ENCODE measurements at places on chromosomes 2 and 18.

GRCh38 chr2:131093696-131094462, 619 bp upstream of the FAM168B start:
- DNase-seq = no peak

DNA sequence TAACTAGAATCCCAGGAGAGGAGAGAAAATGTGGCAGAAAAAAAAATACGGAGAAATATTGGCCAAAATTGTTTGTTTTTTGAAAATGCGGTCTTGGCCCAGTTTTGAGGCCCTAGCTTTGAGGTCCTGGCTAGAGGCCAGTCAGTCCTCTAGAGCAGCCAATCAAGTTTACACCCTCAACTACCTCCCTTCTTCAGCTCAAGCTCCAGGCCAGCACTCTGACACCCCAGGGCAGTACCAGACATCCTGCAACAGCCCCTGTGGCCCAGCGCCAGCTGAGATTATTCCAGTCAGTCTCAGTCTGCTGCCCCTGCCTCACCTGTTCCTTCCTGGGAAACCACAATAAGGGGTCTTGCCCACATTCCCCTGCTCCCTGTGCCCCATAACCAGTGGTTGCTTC, 107.7 kb downstream of the UGGT1 start:
- no peak for DNase-seq

DNA sequence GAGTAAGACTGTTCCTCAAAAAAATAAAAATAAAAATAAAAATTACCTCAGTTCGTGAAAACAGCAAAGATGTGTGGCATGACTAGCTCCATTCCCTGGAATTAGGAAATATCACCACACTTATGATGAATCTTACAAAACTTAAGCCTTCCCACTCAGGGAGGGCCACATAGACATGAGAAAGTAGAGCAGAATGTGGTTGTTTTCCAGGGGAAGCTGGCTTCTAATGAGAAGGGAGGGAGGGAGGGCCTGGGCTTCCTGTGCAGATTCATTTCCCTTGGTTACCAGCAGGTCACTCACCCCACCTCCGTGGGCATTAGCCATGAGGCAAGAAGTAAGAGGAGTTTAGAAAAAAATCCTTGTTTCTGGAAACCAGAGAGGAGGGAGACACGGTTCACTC, 95.9 kb upstream of the RMDN2 start:
- peak; percentile 89 for DNase-seq

- DNase-seq = peak; percentile 12
Observed at GRCh38 chr18:67766930-67767329, 250.4 kb upstream of the DSEL start.

DNA sequence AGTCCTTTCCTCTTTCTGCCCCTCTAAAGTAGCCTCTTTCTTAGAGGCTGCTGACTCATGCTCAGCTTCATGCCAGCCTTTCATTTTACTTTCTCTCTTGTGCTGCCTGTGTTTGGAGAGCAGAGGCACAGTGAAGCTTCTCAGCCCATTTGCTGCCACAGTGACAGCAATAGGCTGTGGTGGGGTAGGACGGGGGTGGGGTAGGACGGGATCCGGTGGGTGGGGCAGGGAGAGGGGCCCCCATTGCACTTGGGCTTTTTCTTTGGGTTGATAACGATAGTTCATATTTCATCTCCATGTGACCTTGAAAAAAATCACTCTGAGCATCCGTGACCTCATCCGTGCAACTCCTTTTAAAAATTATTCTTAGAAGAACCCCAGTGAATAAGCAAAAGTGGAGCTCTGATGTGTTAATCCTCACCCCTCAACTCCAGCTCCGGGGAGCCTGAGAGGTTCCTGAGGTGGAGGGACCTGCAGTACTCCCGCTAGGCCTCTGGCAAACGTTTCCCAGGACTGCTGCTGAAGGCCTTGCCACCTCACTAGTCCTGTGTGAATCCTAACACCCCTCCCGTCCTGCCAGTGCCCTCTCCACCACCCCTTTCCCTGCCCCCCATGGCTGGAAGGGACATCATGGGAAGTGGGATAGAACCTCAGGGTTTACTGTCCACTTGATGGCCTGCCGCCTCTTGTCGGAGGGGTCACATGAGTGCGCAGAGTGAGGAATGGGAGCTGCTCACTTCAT, 70.8 kb downstream of the INPP4A start:
- no peak for DNase-seq

GRCh38 chr2:143524559-143525401, 395.6 kb downstream of the ARHGAP15 start:
- no peak for DNase-seq

- no peak for DNase-seq
Observed at GRCh38 chr2:190184460-190184859, 121.9 kb upstream of the MSTN start.

GRCh38 chr2:113025737-113026136, 20.5 kb downstream of the IL36A start:
- no peak for DNase-seq

GRCh38 chr18:27413495-27414401, 228.6 kb upstream of the CHST9 start:
- DNase-seq = peak; percentile 96

GRCh38 chr2:145802133-145802532, 1282.2 kb upstream of the ZEB2 start:
- no peak for DNase-seq

GRCh38 chr2:27303093-27304025, 4.9 kb downstream of the UCN start:
- peak; percentile 59 for DNase-seq

- no peak for DNase-seq
Observed at GRCh38 chr2:145283131-145283530, 763.2 kb upstream of the ZEB2 start.

DNA sequence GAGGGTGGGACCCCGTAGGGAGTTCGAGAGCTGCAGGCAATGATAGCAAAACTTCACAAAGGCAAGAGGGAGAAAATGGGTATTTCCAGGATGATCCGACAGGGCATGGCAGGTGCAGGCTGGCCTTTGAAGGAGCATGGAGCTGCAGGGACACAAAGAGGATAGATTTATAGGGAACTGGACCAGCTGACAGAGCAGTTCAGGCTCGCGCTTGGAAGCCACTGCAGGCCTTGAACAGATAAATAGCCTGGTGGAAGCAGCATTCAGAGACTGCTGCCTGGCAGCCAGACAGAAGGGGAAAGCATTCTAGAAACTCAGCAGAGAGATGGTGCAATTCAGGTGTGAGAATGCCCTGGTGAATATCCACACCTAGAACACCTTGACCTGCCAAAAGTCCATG, 29.3 kb upstream of the CREG2 start:
- DNase-seq = no peak

DNA sequence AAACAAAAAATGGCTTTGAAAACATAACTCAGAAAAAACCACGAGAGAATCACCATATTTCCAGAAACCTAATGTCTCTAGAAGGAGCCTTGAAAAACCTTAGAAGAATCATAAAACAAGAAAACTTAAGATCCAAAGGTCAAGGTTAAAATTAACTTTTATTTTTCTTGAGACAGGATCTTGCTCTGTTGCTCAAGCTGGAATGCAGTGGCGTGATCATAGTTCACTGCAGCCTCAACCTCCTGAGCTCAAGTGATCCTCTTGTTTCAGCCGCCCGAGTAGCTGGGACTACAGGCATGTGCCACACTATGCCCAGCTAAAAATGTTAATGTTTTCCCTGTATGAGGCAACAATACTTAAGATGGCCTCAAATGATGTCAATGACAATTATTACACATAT, 254.2 kb upstream of the SESTD1 start:
- DNase-seq = no peak

DNA sequence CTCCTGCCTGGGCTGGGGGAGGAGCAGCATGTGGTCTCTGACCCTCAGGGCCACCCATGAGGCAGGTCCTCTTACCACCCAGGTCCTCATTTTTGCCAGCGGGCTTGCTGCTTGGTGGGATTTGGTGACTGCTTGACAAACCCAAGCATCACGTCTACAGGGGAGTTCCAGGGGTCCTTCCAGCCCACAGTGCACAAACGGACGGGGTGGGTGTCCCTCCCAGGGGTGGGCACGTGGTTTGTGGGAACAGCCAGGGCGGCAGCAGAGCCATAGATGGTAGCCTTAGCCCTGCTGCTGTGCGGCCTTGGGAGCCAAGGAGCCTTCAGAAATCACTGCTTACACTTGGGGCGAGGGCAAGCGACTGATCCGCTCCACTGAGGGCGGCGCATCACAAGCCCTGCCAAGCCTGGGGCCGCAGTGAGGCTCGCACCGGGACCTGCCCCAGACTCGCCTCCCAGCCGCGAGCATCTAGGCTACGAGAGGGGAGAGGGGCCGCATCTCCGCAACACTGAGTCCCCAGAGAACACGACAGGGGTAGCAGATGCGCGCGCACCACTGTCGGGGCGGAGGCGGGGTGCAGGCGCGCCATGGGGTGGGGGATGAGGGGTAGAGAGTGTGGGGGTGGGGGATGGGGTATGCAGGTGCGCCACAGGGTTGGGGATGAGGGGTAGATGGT, 36.9 kb downstream of the SNED1 start:
- no peak for DNase-seq

GRCh38 chr18:13525381-13526029, 200.9 kb downstream of the FAM210A start:
- DNase-seq = no peak

- no peak for DNase-seq
Observed at GRCh38 chr2:234134496-234134895, 84.0 kb downstream of the SPP2 start.

- no peak for DNase-seq
Observed at GRCh38 chr2:196511258-196512168, 128.0 kb upstream of the CCDC150 start.

DNA sequence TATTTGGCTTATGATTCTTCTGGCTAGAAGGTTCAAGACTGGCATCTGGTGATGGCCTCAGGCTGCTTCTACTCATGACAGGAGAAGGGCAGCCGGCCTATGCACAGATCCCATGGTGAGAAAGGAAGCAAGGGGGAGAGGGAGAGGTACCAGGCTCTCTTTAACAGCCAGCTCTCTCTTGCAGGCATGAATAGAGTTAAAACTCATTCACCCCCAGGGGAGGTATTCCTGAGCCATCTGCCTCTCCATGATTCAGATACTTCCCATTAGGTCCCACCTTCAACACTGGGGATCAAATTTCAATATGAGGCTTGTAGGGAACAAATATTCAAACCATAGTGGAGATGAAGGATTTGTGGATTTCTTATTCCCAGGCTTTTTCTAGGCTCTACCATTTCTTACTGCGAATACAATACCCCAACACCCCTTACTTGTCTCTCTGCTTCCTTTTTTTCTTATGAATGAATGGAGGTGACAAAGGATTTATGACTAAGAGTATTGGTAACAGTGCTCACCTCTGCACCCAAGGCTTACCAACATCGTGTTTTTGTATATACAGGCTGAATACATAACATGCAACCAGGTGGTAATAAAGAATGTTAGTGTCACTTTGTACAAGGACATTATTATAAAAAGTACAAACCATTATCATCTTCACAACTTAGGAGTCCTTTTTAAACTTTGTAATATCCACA, 454.6 kb upstream of the TRIB2 start:
- DNase-seq = no peak

DNA sequence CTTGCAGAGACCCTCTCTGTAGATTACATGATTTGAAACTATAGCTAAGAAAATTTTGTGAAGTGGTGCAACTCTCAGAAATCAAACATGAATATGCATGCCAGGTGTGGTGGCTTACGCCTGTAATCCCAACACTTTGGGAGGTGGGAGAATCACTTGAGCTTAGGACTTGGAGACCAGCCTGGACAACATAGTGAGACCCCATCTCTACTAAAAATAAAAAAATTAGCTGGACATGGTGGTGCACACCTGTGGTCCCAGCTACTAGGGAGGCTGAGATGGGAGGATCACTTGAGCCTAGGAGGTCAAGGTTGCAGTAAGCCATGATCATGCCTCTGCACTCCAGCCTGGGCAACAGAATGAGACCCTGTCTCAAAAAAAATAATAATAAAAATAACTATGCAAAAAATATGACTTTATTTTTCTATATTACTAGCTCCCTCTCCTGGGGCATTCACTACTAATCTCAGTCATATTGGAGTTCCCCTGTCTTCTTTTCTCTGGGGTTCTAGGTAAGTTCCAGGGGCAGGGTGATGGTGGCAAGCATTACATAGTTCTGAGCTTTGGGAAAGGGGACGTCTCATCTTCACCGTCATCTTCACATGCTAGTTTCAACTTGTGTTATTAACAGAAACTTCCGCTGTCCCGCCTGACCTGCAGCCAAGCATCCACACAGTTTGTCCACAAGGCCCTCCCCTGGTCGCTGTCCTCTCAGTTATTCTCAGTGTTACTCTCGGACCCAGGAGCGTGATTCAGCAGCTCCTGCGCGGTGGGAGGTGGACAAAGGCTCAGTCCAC, 96.8 kb upstream of the MBOAT2 start:
- no peak for DNase-seq

- no peak for DNase-seq
Observed at GRCh38 chr2:234945339-234945873, 6.4 kb upstream of the SH3BP4 start.

DNA sequence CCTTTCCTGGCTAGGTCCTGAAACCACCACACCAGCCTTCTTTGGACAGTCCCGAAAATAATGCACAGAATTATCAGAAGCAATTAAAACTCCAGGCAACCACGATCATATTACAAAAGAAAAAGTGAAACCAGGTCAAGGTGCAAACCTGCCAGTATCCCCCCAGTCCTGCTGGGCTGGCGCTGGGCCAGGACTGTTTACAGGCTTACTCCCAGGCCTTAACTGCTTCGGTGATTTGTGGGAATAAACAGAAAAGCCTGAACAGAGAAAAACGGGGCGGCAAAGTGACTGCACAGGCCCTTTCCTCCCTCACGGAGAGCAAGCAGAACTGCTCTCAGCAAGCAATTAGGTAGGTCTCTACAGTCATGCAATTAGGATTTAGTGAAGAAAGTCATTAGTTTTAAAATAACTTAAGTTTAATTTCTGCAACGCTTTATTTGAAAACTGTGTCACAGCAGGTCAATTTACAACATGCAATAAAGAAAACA, 1.3 kb downstream of the HDAC4 start:
- DNase-seq = no peak

GRCh38 chr18:42328931-42329330, 373.9 kb downstream of the PIK3C3 start:
- DNase-seq = no peak

DNA sequence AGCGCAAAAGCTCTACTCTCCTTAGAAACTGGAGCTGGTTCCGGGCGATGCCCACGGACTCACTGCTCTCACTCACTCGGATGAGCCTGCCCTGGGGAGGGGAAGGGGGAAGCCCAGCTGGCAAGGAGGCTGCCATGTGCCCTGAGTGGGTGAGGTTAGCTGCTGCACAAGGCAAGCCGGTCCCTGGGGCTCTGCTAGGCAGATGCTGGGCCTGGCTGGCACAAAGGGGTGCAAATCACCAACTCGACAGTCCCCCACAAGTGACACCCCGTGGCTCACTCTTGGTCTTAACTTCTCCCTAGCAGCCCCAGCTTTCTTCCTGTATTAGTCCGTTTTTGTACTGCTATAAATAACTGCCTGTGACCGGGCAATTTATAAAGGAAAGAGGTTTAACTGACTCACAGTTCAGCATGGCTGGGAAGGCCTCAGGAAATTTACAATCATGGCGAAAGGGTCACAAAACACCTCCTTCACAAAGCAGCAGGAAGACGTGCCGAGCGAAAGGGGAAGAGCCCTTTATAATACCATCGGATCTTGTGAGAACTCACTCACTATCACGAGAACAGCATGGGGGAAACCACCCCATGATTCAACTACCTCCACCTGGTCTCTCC, 33.2 kb downstream of the ADCY3 start:
- peak; percentile 9 for DNase-seq
